ENCODE measurements at places on chromosomes 16 and 17.

DNA sequence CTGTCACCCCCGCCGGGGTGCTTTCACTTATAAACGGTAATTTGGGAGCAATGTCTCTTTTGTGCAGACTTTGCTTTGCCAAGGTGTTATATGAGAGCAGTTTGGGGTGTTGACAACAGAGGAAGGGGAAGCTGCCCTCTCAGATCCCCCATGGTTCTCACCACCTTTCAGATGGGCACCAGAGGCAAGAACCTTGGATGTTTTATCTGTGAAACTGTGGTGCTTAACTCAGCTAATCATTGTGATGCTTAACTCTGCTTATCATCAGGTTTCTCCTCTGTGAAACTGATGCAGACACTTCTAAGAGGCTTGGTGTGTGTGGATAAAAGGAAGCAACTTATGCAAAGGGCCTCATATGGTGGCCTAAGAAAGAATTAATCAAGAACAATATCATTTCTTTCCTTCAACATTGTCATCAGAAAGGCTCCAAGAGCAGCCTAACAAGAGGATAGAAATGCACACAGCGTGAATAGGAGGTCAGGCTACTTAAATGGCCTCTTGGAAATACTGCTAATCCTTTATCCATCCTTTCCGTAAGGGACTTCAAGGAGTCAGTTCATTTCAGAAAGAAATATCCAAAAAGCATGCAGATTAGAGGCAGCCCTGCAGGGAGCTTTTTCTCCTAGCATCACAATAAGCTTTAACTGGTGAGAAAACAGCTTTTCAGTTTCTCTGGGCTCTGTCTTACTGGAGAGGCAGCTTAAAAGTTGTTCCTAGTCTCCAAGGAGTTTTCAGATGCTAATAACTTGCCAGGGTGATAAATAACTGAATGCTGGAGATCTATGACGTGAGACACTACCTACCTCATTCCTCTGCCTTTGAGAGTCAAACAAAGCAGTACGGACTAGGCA, 55.1 kb upstream of the CLEC3A start:
- DNase-seq: no peak

- DNase-seq: no peak
Measured at GRCh38 chr17:20852990-20853370, 189.8 kb downstream of the USP22 start.

GRCh38 chr17:74569020-74570003, 2.0 kb upstream of the CD300H start:
- DNase-seq: peak; percentile 36

DNA sequence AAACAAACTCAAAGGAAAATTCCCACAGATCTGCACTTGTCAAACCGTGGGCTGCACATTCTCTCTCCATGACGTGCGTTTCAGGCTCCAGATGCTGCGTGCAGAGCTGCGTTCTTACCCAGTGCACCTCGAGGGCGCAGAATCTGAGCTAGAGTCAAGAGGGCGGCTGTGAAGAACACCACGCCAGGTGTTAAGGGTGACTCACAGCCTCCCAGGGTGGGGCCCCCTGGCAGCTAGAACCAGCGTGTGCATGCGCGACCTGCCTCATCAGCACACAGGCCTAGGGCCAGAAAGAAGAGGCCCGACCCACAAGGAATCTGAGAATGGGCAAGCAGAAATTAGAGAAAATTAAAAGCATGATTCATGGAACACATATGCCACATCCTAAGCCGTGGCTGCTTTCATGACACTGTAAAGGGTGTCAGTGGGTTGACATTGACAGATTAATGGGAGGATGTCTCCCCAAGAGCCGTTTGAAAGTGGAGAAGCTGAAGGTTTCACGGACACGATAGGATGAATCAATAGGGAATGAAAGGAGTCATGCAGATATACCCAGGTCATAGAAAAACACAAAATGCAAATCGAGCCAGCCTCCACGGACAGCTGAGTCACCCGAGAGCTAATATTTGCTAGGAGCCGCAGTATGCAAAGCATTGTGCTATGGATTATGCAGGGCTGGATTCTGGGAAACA, 29.0 kb downstream of the MARCHF10 start:
- DNase-seq: no peak

DNA sequence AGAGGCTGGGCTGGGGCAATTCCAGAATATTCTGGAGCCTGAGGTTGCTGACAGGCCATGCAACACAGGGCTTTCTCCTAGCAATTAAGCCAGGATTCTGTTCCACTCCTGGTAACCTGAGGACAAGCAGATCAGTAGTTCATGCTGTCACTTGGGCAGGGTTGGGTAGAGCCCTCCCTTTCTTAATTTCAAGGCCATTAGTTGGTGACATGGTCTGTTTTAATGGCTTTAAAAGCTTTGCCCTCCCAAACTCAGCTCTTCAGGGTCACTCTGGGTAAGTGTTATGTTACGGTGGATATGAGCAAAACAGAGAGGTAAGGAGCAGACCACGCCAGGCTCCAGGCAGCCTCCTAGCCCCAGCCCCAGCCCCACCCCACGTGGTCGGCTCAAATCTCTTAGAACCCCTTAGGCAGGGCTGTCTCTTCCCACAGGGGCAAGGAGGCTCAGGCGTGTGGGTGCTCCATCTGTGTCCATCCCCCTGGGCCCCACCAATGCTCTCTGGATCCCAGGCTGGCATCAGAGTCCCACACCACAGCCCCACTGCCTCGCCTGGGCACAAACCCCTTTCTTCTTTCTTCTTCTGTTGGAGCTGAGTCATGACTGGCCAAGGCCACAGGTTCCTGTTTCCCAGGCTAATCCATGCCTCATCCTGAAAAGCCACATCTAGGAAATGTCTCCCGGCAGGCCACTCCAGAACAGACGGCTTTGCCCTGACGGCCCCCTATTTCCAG, 27.5 kb downstream of the CEP295NL start:
- DNase-seq: no peak

DNA sequence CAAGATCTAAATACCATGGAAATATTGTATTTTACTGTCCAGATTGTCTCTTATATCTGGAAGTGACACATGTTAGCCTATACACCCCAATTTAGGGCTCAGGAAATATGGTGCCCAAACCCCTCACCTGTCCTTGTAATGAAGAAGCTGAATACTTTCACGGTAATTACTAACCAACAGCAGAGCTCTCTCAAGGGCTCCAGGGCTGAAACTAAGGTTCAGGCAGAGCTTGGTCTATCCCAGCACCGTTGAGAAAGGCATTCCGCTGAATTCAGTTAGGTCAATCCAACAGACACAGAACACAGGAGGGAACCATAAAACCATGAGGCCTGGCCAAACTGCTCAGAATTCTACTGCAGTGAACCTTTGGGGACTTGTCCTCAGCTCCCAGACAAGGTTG, 14.9 kb downstream of the MYO18A start:
- DNase-seq: no peak

GRCh38 chr16:88558457-88559442, 11.5 kb upstream of the ZC3H18 start:
- peak; percentile 26 for DNase-seq

DNA sequence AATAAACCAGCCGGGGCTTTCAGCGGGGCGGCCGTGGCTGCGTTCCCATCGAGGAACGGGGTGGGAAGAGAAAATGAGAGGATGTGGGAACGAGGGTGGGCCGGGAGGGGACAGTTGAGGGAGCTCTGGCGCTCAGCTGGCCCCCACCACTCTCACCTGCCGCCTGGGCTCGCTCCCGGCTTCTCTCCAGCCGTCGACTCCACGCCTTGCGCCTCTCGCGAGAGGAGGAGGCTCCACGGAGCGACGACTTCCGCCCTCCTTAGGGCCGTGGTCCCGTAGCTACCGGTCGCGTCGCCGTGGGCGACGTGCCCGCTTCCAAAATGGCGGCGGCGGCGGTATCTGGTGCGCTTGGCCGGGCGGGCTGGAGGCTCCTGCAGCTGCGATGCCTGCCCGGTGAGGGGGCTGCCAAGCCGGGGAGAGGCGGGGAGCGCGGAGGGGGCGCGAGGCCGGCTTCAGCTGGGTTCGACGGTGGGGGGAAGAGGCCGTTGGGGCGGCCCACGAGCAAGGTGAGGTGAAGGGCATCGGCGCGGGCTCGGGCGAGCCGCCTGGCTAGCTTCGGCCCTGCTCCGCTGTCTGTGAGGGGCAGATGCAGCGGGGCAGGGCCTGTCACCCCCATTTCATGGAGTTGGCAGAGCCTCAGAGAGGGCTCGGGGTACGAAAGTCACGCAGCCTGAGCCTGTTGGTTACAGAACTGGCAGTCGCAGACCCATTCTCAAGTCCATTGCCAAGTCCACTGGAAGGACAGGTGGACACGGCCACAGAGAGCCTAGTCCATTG, at the start of the genes CIAPIN1 and COQ9:
Gene CIAPIN1, minus strand, starts transcription at position 200 of the 777 bp plus-strand sequence. CDS start 6,457 bp downstream, outside the sequence.
Gene COQ9, plus strand, starts transcription at position 294 of the 777 bp plus-strand sequence. Its CDS starts 27 bp downstream, at position 321.
- peak; percentile 58 for DNase-seq

GRCh38 chr16:26334218-26335111, 642.7 kb downstream of the HS3ST4 start:
- peak; percentile 77 for DNase-seq

DNA sequence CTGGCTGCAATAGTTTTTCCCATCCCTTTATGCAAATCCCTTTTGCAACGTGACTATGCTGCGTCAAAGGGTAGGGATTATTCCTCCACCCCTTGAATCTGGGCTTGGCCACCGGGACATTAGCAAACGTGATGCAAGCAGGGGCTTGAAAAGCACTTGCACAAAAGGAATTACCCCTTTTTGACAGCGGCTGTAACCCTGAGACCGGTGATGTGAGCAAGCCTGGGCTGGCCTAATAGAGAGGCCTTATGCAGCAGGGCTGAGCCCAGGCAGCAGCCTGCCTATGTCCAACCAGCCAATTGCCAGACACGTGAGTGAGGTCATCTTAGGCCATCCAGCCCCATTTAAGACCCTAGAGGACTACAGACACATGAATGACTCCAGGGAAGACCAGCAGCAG, 30.4 kb upstream of the PAFAH1B1 start:
- DNase-seq: no peak

DNA sequence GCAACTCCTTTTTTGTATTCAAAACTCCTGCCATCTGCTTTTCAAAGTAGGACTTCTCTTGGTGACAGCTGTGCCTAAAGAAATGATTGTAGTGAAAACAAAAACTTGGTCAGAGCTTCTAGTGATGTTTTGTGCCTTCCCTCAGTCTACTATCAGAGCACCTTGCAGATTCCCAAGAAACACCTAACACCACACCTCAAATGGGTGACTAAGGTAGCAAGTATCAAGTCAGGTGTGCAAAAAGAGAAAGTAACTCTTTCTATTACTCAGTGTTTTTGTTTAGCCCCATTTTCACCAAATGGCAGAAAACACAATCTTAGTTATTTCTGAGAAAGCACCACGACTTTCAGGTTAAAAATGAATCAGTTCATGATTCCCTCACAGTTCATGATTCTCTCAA, 2.0 kb upstream of the PMFBP1 start:
- DNase-seq: no peak

- no peak for DNase-seq
Measured at GRCh38 chr16:82643136-82643535, 16.4 kb downstream of the CDH13 start.

GRCh38 chr16:85094176-85094805, 18.0 kb downstream of the CIBAR2 start:
- no peak for DNase-seq

DNA sequence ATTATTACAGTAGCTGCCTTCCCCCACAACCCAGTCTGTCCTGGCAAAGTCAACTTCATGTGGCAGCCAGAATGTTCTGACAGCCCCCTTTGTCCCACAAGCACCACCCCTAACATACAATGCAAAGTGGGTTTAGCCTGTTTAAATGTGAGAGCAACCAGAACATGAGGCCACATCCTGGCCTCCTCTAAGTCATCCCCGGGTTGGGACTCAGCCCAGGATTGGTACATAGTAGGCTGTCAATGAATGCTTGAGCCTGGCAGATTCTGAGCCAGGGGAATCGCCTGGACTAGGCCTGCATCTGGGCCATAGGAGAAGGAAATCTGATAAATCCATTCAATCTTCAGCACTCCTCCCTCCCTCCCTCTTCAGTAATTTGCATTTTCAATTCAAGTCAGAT, 4.3 kb upstream of the ITGA3 start:
- DNase-seq: no peak

GRCh38 chr16:85615014-85615851, 2.1 kb downstream of the GSE1 start:
- peak; percentile 13 for DNase-seq

DNA sequence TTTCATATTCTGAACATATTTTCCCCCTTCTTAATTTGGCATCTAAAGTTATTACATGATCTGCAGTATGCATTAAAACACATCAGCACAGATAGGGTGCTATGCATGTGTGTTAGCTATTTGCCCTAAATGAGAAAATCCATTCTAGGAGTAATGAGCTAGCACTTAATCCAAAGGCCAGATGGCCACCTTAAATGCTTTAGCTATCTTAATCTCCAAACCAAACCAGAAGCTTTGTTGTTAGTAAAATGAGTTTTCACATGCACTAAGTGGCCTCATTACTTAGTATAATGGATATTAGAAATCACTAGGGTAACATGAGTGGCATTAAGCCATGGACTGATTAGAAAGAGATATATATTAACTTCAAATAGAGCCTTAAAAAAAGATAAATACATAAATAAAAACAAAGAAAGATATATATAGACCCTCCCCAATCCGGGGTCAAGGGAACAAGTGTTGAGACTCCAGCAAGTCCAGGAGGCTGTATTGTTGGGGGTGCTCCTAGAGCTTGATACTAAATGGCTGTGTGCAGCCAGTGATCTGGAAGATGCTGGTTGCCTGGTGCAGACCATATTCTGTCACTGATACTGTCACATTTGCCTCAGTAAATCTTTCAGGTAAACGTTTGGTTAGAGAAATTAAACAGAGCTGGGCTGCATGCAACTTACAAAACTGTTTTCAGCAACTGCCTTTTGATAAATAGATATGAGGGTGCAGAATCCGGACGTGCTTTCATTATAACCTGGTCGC, 67.3 kb downstream of the MYH10 start:
- DNase-seq: no peak

DNA sequence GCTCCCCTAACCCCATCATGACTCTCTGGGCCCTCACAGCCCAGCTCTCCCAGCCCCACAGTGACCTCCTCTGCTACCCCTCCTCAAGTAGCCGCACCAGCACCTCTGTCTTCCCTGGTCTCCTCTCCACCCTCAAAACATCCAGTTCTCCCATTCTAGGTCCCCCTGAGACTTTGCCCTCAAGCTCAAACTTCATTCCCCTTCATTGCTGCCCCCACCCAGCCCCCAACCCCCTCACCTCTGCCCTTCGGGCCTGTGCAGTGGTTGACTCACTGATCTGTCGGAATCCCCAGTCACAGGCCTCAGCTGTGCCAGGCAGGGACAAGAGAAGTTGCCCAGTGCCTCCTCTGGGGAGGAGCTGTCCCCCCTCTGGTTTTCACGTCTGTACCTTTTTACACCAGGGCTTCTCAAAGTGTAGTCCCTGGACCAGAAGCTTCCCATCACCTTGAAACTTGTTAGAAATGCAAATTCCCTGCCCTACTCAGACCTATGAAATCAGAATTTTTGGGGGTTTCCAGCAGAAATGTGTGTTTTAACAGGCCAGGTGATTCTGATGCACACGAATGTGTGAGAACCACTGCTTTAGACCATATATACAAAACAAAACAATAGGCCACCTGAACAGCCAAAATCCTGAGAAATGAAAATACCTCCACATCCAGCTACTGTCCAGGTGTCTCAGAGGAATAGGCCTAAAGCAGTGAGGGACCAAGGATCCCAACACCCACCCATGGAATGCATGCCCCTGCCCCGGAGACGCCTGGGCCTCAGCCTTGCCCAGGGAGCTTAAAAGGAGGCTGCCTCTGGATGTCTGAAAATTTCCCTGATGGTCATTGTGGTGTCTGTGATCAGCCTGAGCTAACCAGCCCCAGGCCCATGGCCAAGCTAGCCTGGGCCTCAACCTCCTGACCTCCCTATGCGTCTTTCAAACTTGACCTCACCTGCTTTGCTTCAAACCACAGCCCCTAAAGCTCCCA, 853 bp upstream of the DOK4 start:
- DNase-seq: no peak

GRCh38 chr16:20765732-20766131, 1.9 kb downstream of the ACSM3 start:
- no peak for DNase-seq
